NCI-H524 (cell line): ENCODE measurements at places on chromosomes 2 and 18.

- peak; percentile 68 for DNase-seq
Measured at GRCh38 chr2:39059366-39059952, 61.4 kb downstream of the SOS1 start.

DNA sequence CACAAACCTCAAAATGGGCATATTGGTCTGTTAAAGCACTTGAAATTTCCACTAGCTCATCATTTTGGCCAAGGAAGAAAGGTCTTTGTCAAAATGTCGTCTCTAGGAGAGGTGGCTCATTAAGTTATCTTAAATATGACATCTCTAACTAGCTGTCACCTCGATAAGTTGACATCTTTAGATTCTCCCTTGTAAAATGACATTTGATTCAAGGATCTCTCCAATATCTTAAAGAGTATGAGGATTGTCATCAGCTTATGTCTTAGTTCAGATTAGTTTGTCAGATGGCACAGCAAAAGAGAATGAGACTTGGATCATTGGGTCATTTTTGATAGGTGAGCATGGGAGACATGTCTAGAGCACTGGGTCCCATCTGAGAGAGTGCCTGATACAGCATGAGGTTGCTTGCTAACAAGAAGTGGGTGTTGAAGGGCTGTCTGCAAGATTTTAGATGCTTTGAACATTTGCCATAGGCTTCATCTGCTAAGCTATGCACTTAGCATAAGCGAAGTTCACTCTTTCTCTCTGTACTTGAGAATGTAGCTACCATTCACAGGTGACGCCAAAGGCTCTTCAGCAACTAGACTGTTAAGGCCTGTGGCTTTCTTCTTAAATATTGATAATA lies 12.9 kb downstream of the PTPRM start:
- no peak for DNase-seq

DNA sequence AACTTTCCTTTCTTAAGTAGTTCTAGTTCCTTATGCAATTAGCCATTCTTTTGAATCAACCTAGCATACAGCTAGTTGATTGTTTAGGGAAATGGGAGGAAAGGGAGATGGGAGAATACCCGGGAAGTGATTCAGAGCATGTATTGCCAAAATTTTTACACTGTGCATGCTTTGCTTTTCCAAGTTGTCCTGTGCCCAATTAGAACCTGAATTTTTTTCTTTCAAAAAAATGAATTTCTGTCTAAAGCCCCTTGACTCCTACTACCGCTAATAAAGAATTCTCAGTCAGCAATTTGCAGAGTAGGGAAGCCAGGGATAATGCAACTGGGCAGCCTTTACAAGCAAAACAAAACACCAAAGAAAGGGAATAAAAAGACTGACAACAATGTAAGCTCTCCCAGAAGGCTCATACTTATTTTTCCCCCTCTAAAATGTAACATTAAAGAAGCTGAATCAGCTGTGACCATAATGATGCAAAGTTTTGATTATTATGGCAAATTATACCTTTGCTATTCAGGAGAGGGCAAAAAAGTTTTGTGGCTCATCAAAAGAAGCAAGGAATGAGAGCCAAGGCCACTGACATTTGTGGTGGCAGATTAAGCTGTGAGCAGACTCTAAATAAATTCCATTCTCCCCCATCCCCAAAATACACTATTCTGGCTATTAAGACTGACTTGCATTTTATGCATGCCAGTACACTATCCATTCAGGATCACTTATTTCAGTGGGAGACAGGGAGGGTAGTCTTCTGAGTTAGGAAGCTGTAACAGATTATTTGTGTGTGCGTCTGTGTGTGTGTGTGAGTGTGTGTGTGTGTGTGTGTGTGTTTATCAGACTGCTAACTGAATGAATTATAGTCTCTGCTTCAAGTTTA lies 174.3 kb downstream of the ERBB4 start:
- DNase-seq = no peak

- DNase-seq = peak; percentile 85
Measured at GRCh38 chr2:437756-438393, 150.0 kb upstream of the ALKAL2 start.

GRCh38 chr2:102848366-102848839 lies 86.6 kb downstream of the TMEM182 start:
- DNase-seq = peak; percentile 94

DNA sequence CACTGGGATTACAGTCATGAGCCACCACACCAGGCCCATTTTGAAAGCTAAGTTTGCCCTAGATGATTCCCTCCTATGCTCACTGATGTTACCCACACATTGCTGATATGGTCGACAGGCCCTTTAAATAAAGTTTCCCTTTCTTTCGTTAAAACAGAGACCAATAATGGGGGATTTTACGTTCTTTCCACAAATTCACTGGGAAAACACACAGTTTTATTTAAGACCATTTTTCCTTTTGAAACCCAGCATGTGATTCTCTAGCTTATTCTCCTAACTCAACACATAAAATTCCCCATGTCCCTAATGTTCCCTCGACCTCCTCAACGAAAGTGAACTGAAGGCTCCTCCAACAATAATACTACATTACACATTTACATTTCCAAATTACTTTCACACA lies 223.2 kb downstream of the ANAPC1 start:
- no peak for DNase-seq

- DNase-seq = no peak
Measured at GRCh38 chr2:236557306-236558030, 12.2 kb upstream of the ACKR3 start.

GRCh38 chr2:185796758-185797157 lies 58.2 kb downstream of the FSIP2 start:
- DNase-seq = no peak

DNA sequence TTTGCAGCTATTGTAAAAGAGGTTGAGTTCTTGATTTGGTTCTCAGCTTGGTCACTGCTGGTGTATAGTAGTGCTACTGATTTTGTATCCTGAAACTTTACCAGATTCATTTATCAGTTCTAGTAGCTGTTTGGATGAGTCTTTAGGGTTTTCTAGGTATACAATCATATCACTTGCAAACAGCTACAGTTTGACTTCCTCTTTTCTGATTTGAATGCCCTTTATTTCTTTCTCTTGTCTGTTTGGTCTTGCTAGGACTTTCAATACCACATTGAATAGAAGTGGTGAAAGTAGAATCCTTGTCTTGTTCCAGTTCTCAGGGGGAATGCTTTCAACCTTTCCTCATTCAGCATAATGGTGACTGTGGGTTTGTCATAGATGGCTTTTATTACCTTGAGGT lies 210.5 kb upstream of the DPP10 start:
- no peak for DNase-seq

DNA sequence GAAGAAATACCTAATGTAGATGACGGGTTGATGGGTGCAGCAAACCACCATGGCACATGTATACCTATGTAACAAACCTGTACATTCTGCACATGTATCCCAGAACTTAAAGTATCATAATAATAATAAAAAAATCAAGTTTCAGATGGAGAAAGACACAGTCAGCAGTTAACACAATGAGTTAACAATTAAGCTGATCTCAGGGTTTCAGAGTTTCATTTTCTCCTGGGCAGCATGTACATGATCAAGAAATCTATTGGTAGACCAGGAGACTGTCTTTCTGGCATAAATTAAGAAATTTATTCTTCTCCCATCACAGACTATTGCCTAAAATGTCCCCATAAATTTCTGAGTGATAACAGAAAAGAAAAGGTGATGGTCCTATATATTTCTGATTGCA lies 155.3 kb downstream of the RAD51AP2 start:
- no peak for DNase-seq

GRCh38 chr2:62032096-62032495 lies 126.6 kb downstream of the COMMD1 start:
- no peak for DNase-seq

DNA sequence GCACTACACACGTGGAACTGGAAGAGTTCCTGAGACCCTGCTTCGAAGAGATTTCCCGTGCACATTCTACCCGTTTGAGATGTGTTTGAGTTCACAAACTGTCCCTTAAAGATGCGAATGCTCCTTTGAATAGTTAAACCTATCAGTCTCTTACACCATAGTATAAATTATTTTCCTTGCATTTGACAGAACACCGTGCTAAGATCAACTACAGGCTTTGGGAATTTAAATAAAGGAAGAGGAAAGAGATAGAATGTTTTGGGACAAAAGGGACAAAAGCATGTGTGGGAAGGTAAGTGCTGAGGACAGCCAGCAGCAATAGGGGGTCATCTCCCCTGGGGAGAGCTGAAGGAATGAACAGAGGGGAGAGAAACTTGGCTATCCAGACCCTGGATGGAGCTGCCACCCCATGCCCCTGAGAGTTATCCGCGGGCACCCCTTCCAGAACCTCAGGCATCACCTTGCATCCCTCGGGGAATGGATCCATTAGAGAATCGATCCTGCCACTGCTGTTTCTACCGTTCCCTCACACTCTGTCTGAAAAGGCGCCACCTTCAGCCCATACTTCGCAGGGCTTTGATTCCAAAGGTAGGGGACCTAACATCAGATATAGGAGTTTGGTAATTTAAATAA lies 888 bp upstream of the ADCY3 start:
- DNase-seq = peak; percentile 37

- no peak for DNase-seq
Measured at GRCh38 chr2:189302274-189302948, 122.8 kb upstream of the COL5A2 start.

DNA sequence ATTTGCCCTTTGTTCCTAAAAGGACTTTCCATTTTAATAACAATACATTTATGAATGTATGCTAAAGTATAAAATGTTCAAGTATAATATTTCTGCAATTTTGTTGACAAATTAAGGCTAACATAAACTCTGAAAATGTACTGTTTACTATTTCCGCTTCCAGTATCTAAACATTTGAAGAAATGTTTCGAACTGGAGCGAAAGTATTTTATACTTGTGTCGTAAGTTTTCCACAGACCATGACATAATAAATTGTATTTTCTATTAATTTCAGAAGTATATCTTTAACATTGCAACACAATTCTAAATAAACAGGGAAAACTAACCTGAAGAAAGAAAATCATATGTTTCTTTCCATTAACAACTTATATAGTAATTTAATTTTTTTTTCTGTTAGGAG lies 146.3 kb downstream of the CALCRL start:
- no peak for DNase-seq
